ENCODE measurements at places on chromosomes 3 and 15.

- DNase-seq = no peak
Observed at GRCh38 chr15:90880381-90881145, 3.7 kb upstream of the FES start.

DNA sequence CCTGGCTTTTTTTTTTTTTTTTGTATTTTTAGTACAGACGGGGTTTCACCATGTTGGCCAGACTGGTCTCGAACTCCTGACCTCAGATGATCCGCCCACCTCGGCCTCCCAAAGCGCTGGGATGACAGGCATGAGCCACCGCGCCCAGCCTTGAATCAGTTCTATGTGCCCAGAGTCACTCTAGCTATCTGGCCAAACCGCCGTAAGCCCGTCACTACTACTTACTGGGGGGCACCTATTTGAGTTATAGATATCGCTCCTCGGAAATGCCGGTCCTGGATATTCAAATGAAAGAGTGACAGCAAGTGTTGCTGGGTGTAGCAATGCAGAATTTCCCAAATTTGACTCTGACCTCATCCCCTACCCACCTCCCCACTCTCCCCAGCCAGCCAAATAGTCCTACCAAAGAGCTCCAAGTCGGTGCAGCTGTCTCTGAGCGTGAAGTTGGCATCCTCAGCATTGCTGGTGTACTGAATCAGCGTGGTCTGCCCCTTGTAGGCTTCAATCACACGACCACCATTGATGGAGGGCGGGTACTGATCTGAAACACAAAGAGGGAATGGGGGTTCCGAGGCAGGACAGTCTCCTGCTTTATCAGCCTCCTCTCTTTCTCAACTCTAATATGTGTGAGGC lies 38.1 kb downstream of the MUC20 start:
- no peak for DNase-seq

DNA sequence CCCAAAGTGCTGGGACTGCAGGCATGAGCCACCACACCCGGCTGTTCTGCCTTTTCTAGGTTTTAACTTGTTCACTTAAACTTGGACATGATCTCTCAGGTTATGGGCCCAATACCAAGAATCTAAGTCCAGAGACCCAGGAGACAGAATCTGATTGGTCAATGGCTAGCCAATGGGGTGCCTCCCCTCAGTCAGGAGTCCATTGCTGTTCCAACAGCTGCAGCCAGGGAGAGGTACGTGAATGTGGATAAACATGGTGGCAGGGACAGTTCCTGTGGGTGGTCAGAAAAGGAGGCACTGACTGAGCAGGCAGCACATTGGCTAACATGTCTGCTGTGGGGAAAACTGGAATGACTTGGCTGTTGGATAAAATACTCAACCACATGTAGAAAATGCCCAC lies 140.3 kb downstream of the RPLP1 start:
- DNase-seq = no peak

DNA sequence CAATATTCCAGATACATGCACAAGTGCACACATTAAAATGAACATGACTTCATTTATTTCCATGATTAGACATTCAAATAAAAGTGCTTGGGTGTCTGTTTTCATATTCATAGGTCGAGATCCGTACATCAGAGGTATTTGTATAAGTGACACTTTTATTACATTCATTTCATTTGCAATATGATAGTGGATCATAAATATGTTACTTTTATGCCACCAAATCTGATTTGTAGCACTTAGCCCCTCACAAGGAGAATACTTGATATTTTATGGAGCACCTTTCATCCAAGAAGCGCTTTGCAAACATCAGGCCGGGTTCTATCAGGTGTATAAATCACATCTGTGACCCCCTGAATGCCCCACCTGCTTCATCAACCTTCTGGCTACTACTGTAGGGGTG lies 100.6 kb downstream of the TOP2B start:
- DNase-seq = no peak

DNA sequence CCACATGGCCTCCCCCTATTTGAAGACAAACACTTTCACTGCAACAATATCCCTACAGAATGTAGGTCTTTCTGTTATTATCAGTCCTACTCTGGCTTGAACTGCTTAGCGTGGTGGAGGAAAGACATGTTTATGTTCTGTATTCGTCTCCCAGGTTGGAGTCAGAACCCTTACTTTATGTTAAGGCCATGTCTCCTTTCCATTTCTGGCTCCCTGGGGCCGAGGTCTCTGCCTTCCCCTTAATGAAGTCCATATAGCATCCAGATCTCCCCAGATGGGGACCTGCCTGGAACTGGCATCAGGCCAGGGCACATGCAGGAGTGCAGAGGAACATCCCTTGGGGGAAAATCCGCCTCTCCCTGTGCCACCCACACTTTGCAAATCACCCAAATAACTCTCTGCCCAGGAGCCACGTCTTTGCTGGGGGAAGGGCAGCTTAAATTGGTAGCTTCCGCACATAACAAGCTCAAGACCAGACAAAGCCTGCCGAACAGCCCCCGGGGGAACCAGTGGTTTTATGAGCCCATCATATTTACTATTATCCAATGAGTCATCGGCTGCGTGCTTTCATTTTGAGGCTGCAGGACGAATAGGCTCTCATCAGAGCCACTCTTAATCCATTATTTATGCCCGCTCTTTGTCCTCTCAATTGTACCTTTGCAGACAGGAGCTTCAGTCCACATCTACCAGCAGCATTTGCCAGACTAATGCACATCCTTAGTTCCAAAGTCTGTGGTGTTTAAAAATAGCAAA lies 237.0 kb downstream of the UACA start:
- DNase-seq = no peak

DNA sequence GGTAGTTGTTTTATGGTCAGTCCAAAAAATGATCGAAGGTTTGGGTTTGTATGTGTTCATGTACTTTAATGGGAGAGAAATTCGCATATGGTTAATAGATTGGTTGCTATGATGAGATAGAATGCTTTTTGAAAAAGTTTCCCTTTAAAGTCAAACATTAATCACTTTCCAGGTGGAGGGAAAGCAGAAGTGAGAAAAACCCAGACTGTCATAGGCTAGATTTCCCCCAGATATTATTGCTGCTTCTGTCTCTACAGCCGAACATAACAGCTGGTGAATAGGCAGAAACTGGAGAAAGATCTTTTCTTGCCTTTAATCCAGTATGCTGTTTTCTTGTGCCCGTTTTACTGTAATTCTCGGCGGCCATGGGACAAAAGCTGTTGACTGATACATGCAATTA lies 287.6 kb downstream of the SOX2 start:
- DNase-seq = no peak

- DNase-seq = no peak
Observed at GRCh38 chr3:143855183-143855582, 6.9 kb upstream of the SLC9A9 start.

DNA sequence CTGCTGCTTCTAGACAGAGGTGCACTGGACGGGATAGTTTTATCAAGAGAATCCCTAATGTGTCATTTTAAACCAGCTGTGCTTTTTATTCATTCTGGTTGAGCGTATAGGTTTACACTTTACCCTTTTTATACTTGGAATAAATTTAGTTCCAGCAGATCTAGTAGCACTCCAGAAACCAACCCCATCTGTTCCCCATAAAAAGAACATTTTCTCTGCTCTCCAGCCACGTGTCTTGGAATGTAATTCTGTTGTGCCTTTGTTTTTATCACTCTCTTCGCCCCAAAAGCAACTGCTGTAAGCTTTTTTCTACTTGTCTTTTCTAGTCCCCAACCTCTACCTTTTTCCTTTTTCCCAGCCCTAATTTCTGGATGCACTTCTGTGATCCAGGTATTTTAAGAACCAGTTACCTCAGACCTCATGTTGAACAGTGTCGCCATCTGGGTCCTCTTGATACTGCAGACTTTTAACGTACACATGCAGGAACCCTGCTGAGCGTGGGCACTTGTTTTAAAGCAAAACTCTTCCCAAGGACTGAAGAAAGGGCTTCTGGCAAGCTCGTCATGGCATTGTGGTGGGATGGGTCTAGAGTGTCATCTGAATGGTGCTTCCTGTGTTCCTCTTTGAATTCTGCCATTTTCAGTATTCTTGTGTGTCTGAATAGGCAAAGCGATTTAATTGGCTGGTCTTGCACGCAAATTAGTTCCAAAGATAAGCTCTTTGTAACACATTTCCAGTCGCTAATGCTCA lies 5.7 kb upstream of the EXOG start:
- no peak for DNase-seq

DNA sequence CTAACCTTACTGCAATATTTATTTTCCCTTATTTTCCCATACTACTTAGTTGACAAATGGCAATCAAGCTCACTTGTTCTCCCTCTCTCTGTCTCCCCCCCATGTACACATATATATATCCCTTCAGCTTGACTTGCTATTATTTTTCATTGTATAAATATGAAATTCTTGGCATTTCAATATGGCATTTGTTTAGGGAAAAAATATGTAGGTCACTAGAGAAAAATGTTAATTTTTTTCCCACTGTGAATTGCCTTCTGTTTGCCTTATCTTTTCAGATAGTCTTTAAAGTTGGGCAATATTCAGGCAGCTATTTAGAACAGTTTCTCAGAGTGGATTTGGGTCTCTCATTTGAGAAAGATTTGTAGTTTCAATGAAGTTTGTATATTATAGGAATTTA lies 62.8 kb upstream of the UTS2B start:
- no peak for DNase-seq

DNA sequence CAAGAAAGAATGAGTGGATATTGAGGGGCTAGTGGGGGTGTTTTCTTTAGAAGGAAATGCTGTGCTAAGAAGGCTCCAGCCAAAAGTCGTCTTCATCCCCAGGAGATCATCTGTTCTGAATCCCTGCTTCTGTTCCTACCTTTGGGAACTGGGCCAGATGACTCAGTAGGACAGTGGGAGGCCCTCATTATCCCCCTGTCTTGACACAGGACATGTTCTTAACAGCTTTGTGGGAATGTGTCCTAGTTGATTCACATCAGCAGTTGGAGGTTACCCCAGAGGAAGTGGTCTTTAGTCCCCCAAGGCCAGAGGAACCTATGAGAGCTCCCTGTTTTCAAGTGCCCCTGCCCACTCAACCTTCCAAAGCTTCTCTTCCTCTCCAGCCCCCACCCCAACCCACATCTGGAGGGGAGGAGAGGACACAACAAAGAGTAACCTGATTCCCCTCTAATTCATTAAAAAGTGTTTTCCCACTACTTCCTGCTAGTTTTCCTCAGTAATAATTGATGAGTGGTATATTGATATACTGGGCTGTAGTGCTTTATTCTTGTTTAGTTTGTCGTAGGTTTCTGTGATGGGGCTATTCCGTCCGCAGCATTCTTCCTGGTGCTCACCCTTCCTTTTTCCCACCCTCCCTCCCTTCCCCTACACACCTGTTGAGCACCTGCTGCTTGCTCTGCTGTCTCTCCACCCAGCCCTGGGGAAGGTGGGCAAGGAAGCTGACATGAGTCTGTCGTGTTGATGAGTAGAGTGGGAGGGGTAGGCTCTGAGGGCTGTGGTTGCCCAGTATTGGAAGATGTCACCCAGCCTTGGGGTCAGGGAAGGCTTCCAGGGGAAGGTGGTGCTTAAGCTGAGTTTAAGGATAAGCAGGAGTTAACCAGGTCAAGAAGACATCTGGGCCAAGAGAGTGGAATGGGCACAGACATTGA lies 9.3 kb downstream of the PXYLP1 start:
- DNase-seq = no peak

DNA sequence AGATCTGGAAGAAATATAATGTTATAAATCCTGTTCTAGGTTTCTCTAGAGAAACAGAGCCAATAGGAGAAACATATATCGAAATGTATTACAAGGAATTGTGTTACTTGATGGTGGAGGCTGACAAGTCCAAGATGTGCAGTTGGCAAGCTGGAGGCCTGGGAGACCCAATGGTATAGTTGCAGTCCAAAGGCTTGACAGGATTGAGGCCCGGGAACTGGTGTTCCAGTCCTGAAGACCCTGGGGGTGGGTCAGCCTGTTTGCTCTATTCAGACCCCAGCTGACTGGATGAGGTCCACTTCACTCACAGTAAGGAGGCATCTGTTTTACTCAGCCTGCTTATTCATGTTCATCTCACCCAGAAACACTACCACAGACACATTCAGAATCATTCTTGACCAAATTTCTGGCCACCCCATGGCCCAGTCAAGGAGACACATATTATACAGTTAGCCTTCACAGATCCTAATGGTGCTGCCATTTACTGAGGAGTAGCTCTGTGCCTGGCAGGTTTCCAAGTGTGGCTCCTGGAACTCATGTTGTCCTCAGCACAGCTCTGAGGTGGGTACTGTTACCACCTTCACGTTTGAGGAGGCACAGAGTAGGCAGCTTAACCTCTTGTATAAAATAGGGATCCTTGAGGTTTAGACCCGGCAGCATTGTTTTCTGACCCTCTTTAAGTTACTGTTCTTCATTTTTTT lies 3.7 kb downstream of the TRAK1 start:
- DNase-seq = no peak

- no peak for DNase-seq
Observed at GRCh38 chr3:17544632-17545031, 197.8 kb downstream of the TBC1D5 start.

DNA sequence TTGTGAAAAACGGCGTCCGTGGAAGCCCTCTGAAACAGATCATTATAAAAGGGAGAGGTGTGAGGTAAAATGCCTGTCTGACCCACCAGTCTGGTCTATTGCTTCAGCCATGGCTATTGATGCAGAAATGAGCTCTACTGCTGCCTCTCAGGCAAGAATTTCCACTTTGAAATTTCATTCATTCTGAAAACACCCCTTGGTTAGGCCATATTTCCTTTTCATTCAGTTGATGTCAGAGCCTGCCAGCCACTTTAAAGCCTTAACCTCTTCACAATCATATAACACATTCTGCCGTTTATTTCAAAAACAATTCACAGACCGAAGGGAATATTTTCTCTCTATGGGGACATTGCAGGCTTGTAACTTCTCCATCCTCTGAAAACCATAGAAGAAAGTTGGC lies 71.9 kb downstream of the FOXB1 start:
- DNase-seq = no peak

GRCh38 chr3:81339040-81339845 lies 422.2 kb downstream of the GBE1 start:
- no peak for DNase-seq
